ENCODE measurements at places on chromosomes 16 and 17.
A peak's percentile ranks its signal among the peaks of the same experiment; 100 is the strongest.

- no peak for DNase-seq
Observed at GRCh38 chr16:81601601-81602255, 157.1 kb downstream of the CMIP start.

- peak; percentile 86 for DNase-seq
Observed at GRCh38 chr17:67376737-67377487, at the start of gene PITPNC1. PITPNC1 (plus strand) TSS chr17:67377281.

- no peak for DNase-seq
Observed at GRCh38 chr16:85649411-85650134, 36.5 kb downstream of the GSE1 start.

GRCh38 chr16:50195756-50196155 is 42.6 kb downstream of the TENT4B start:
- DNase-seq: no peak

DNA sequence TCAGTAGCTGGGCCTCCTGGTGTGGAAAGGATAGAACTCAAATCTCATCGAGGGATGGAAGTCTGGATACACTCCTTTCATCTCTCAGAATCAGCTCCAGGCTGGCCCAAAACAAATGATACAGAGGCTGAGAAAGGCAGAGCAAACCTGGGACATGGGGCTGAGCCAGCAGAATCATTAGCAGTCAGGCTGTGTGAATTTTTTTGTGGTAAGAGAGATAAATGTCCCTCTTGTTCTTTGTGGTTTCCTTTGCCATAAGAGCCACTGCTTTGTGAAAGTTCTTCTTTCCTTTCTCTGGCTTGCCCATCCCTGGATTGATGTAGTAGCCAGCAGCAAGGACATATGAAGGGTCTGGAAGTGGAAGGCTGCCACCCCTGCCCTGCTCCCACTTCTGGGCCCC is 146.2 kb downstream of the CDH13 start:
- DNase-seq: no peak

Data from germinal center (tissue), 1 donor.